ENCODE measurements at places on chromosomes 3 and 15.

- no peak for DNase-seq
Measured at GRCh38 chr15:75023872-75024636, 664 bp downstream of the PPCDC start.

- no peak for DNase-seq
Measured at GRCh38 chr15:28923726-28924280, 38.0 kb downstream of the APBA2 start.

GRCh38 chr3:54916732-54917131 lies 11.1 kb downstream of the LRTM1 start:
- DNase-seq = no peak

DNA sequence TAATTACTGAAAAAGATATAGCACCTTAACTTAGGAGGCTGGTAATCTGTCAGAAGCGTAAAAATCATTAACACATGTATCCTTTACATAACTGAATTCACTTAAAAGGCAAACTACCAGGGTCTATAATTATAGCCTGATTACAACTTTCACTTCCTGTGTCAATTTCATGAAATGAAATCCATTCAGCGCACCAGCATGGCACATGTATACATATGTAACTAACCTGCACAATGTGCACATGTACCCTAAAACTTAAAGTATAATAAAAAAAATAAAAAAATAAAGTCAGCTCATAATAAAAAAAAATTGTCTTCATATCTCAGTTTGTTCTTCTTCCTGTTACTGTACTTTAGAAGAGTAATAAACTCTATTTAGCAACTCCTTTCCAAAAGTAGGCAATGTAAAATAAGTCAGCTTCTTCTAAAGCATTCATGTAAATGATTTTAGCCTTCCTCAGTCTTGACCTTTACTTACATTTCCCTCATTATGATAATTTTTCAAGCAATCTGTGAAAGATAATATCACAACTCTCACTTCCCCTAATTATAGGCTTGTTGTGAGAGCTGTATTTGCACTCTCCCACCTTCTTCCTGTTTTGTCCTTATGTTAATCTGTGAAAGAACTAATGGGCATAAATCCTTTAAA lies 50.1 kb downstream of the KBTBD8 start:
- DNase-seq = no peak

DNA sequence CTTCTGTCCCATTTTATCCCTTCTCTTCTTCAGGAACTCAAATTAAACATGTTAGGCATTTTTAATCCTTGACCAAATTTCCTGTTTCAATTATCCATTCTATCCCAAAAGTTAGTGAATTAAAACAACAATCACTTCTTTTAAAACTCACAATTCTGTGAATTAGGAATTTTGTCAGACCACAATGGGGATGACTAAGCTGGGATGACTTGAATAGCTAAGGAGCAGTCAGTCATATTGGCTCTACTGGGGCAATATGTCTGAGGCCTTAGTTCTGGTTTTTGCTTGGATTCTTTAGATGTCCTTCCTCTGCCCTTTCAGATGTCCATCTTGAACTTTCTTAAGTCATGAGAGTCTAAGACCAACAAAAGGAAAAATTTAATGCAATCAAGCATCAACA lies 178.2 kb upstream of the TGFBR2 start:
- no peak for DNase-seq

- DNase-seq = no peak
Measured at GRCh38 chr15:101650145-101650544, 2.0 kb downstream of the TM2D3 start.

- DNase-seq = no peak
Measured at GRCh38 chr15:64948916-64949315, 37.2 kb downstream of the ANKDD1A start.

DNA sequence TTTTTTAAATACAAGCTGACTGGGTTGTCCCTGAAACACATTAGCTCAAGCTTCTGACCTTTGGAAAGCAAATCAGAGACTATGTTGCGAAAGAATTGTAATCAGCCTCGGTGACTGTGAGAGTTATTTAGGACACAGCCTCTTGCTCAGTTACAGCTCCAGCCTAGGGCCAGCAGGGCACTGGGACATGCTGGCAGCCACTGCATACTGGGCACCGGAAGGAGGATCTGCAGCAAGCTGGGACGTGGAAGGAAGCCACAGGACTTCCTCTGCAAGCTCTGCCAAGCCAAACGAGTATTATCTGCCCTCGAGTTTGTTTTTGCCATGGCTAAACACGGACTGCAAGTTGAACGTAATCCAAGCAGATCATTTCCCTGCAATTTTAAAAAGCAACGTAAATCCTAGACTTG lies 24.4 kb upstream of the COPG1 start:
- DNase-seq = no peak

DNA sequence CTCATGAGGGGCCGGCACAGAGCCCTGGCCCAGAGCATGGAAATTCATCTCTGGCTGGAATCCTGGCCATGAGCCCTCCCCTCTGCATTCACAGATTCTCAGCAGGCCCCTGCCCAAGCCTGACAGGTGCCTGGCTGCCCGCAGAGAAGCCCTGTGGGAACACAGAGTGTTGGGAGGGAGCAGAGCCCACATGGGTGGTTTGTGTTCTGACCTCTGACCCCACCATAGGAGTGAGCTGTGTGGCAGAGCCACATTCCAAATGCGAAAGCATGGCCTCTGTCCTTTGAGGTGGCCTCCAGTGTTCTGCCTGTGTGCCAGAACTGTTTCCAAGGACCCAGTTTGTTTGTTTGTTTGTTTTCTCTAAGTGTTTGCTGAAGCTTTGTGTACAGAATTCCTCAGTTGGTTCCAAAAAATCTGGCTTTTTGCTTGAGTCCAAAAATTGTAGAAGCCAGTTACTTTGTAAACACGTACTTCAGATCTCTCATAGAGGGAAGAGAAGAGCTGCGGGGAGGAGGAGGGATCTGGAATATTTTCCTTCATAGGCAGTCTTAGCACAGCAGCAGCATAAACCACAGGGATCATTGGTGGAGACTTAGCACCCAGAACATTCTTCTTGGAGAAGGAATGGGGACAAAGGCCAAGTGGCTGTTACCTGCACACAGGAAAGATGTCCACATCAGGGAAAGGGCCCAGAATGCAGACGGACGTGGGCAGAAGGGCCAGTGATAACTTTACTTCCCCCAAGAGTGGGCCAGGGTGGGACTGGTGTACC lies 36.0 kb downstream of the GRAMD2A start:
- DNase-seq = no peak

- DNase-seq = peak; percentile 80
Measured at GRCh38 chr3:44976002-44976815, at the start of the genes EXOSC7 and ZDHHC3. Gene EXOSC7 (plus strand): TSS chr3:44976244. CDS start chr3:44976278, 34 bp downstream. Gene ZDHHC3 (minus strand): TSS chr3:44976174. CDS start chr3:44959436, 16,738 bp downstream.

GRCh38 chr15:65176056-65176455 lies 9.1 kb downstream of the CLPX start:
- DNase-seq = no peak

DNA sequence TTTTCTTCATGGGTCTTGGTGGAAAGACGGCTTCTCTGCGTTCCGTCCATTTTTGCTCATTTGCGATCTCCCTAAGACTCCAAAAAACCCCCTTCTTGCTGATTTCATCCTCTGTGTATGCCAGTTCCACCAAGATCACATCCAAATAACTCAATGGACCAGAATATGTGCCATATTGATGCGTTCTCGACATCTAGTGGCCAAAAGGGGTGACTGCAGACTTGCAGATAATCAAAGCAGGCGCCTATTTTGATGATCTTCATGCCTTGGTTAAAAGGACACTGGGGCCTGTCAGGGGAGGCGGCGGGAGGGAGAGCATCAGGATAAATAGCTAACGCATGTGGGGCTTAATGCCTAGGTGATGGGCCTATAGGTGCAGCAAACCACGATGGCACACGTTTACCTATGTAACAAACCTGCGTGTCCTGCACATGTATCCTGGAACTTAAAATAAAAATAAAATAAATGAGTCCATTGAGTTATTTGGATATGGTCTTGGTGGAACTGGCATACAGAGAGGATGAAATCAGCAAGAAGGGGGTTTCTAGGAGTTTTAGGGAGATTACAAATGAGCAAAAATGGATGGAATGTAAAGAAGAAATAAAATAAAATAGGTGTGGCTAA lies 104.2 kb upstream of the RAD18 start:
- DNase-seq = peak; percentile 52

DNA sequence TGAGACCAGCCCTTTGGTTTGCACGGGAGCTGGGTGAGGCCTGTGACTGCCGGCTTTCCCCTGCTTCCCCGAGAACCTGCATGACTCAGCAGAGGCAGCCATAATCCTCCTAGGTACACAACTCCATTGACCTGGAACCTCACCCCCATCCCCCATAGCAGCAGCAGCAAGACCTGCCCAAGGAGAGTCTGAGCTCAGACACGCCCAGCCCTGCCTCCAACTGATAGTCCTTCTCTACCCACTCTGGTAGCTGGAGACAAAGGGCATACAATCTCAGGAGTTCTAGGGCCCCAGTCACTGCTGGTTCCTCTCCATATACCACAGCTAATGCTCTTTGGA lies 141.0 kb upstream of the ARHGEF26 start:
- peak; percentile 66 for DNase-seq

DNA sequence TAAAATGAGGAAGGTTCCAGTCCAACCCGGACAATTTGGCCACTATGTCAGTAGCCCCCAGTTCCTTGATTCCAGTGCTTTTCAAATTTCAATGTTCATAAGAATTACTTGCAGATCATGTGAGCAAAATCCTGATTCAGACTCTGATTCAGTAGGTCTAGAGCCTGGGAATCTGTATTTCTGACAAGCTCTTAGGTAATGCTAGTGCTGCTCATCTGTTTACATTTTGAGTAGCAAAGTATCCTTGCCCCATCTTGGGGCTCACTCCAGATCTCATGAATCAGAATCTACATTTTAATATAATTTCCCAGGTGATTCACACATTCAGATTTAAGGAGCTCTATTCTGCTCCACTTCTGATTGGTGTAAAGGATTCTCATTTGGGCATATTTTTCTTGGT lies 142.0 kb downstream of the NAALADL2 start:
- DNase-seq = no peak

- DNase-seq = peak; percentile 60
Measured at GRCh38 chr3:12175844-12176453, 17.2 kb upstream of the TIMP4 start.

DNA sequence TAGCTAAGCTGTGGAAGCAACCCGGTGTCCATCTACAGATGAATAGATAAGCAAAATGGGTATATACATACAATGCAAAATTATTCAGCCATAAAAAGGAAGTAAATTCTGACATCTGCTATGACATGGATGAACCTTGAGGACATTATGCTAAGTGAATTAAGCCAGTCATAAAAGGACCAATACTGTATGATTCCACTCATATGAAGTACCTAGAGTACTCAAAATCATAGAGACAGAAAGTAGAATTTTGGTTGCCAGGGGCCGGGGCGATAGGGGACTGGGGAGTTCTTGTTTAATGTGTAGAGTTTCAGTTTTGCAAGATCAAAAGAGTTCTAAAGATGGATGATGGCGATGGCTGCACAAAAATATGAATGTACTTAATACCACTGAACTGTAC lies 10.3 kb downstream of the EID1 start:
- no peak for DNase-seq

- DNase-seq = peak; percentile 92
Measured at GRCh38 chr3:179322286-179323196, at the start of gene ZNF639. Gene ZNF639 (plus strand): TSS chr3:179323031. CDS start chr3:179328294, 5,263 bp downstream.

- DNase-seq = no peak
Measured at GRCh38 chr3:13829311-13829710, 50.6 kb downstream of the WNT7A start.

- DNase-seq = peak; percentile 30
Measured at GRCh38 chr15:90266061-90266431, 574 bp downstream of the NGRN start.

DNA sequence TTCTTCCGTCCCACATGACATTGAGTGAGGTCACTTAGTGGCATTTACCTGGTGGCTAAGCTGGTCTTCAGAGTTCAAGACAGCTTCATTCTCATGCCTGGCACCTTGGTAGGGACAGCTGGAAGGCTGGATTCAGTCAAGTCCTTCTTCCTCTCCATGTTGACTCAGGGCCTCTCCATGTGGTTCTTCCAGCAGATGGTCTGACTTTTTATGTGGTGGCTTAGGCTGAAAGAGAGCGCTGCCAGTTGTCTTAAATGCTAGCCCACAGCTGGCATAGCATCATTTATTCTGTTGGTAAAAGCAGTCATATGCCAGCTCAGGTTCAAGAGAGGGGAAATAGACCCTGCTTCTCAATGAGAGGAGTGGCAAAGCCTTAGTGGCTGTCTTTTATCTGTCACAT lies 53.0 kb upstream of the CTDSPL start:
- DNase-seq = no peak

GRCh38 chr3:57646723-57647122 lies 46.2 kb downstream of the DENND6A start:
- DNase-seq = no peak

DNA sequence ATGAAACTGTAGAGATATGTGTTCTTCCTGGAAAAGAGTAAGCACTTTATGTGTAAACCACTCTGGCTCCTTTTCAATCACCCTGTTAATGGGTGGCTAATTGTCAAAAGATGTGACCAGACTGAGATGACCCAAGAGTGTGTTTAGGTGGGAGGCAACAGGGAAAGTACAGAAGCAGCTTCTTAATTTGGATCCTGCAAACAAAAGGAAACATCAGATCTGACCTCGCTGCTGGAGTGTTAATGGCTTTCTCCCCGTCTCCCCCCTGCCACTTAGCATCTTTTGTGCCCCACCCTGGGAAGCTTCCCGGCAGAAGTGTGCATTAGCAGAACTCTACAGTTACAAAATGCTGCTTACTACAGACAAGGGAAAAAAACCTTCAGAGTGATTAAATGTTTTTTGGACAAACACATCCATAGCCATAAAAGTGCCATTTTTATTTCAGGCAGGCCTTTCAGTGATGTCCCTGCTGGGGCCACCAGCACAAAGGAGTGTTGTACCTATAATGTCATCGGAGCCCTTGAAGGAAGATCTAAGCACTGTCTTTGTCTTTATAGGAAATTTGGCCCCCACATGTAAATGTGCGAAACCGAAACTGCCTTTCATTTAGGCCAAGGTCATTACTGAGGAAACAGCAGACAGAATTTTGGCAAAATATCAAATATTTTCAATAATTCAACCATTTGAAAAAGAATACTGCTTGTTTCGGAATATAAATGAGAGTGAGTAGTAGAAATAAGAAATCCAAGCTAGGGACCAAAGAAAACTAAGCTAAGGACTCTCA lies 311.0 kb downstream of the WDR72 start:
- no peak for DNase-seq

GRCh38 chr3:149969110-149969939 lies 1.4 kb downstream of the PFN2 start:
- peak; percentile 62 for DNase-seq

GRCh38 chr3:30964612-30965011 lies 70.2 kb upstream of the GADL1 start:
- DNase-seq = no peak

DNA sequence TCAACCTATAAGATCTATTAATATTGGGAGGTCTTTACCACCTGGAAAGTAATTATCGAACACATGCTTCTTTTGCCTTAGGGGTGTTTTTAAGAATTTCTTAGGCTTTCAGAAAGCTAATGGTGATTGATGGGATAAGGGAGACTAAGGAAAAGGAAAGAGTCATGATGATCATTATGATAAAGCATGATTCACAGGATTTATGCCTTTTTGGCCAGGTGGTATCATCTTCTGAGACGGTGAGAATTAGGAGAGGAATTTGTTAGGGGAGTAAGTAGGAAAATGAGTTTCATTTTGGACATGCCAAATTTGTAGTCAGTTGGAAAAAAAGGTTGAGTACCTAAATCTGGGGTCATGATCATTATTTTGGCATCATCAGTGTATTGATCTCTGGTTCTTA lies 8.9 kb downstream of the ARMC8 start:
- no peak for DNase-seq

Measured in WERI-Rb-1 (cell line).